Bronchial smooth muscle cell (primary cell): ENCODE measurements at places on chromosomes 11 and 22. TPM values are rescaled to one million over a fixed set of nuclear protein-coding genes. Genes with fewer than 3 reads are reported as not detected.

TUT1 gene
- total RNA-seq, result 5.6 and 5.8 TPM in 2 replicates

MYO7A gene
- total RNA-seq, result under 0.01 and 0.09 TPM in 2 replicates

CD3E gene
- not detected in 2 replicates for total RNA-seq

PTDSS2 gene
- total RNA-seq, result 34.9 and 37.8 TPM in 2 replicates

TMEM191B gene
- 1.3 TPM in 1 of 2 replicates, not detected in the other for total RNA-seq

GRAMD1B gene
- total RNA-seq, result 0.34 and 1.3 TPM in 2 replicates

OR2AT4 gene
- total RNA-seq, result not detected in 2 replicates

RASGRP2 gene
- 0.16 TPM in 1 of 2 replicates, not detected in the other for total RNA-seq

SLC22A8 gene
- under 0.01 TPM in 1 of 2 replicates, not detected in the other for total RNA-seq

FREY1 gene
- total RNA-seq, result 1.2 and 2.2 TPM in 2 replicates

LIPT2 gene
- 0.77 and 2.0 TPM in 2 replicates for total RNA-seq

PARVG gene
- total RNA-seq, result 0.09 TPM in 1 of 2 replicates, not detected in the other

ZNF215 gene
- total RNA-seq, result 1.4 and 3.0 TPM in 2 replicates

APOA4 gene
- total RNA-seq, result not detected in 2 replicates

POGLUT3 gene
- 21.0 and 25.1 TPM in 2 replicates for total RNA-seq
